ENCODE measurements at places on chromosomes 2 and 18. TPM values are rescaled to one million over a fixed set of nuclear protein-coding genes. Genes with fewer than 3 reads are reported as not detected.

DNA sequence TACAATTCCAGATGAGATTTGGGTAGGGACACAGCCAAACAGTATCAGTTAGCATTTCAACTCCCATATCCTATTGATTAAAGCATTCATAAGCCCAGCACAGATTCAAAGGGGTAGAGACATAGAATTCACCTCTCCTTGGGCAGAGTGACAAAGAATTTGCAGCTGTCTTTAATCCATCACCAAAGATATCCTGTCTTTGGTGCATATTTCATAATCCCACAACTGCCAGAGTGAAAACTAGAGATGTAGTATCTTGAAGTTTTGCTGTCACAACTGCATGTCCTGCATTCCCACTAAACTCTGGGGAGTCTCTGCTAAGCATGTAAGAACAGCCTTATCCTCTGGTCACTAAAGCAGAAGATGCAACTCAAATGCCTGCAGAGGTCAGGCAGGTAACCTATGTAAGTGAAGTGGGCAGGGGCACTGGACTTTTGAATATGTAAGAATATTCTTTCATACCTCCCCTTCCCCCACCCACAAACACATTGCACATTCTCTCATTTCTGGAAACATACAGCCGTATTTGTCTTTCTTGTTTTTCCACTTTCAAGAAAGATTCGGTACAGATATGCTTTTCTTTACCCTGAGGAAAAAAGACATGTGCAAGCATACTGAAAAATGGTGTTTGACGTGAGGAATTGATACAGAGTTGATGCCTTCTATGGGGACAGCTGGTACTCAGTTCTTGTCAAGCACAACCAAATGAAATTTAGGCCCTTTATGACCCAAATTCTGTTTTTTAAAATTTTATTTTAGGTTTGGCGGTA is 283.1 kb downstream of the SP3 start:
- H3K4me1 ChIP-seq, result no peaks in the 10 kb centered on the region
- H3K36me3 ChIP-seq, result no peaks in the 10 kb centered on the region
- no peaks in the 10 kb centered on the region for H3K27me3 ChIP-seq
- H3K4me3 ChIP-seq, result no peak overlapping the region
- no peak for DNase-seq

- no peak overlapping the region for H3K4me3 ChIP-seq
- no peak for DNase-seq
- H3K4me1 ChIP-seq, result no peaks in the 10 kb centered on the region
- H3K27me3 ChIP-seq, result no peaks in the 10 kb centered on the region
- no peak overlapping the region for H3K27ac ChIP-seq
- no peaks in the 10 kb centered on the region for H3K36me3 ChIP-seq
Observed at GRCh38 chr18:77905449-77906055, 655.9 kb downstream of the GALR1 start.

DNA sequence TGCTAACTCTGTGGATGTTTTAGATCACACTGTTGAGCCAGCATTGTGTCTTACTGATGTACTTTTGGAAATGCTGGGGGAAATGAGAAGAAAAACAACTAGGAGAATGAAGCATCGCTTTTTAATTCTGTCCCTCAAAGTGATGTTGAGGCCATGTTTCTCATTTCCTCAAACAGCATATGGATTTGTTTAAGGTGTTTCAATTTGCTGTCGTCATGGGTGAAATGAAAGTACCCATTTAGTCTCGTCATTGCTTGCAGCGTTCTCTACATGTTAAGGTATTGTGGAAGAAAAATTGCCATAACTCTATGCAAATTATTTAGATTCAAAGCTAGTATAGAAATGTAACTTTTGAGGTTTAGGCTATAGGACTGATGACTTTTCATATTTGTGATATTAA is 151.3 kb downstream of the KCTD1 start:
- H3K4me1 ChIP-seq, result no peaks in the 10 kb centered on the region
- no peaks in the 10 kb centered on the region for H3K27me3 ChIP-seq
- H3K36me3 ChIP-seq, result no peaks in the 10 kb centered on the region
- H3K27ac ChIP-seq, result no peak overlapping the region

- DNase-seq, result no peak
- H3K4me1 ChIP-seq, result no peaks in the 10 kb centered on the region
- H3K27me3 ChIP-seq, result no peaks in the 10 kb centered on the region
- no peak overlapping the region for H3K4me3 ChIP-seq
- no peaks in the 10 kb centered on the region for H3K36me3 ChIP-seq
Observed at GRCh38 chr18:60568220-60568619, 195.6 kb upstream of the MC4R start.

DNA sequence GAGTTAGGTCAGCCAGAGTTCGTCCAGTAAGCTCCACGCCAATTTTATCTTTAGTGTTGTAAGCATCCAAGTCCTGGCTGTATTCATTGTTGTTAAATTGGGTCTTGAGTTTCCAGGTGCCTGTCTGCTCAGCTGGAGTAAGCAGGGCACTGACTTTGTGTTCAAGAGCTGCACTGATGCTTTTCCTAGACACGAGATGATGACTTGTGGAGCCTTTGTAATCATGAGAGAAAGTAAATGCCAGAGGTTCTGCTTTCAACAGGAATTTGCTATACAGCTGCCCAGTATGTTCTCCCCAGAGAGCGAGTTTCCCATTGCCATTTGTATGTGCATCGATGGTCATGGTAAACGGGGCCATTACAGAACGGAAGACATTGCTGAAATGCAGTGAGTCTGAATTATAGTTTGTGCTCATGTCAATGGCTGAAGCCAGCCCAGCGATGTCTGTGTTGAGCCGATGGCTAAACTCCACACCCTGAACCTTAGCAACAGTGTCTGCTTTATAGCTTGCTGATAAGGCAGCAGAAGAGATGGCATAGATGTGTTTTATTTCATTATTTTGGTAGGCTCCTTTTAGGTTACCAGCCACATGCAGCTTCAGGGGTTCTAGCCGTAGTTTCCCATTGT is 32.9 kb downstream of the APOB start:
- peaks cover 9% of the 10 kb centered on the region for H3K36me3 ChIP-seq
- no peak overlapping the region for H3K4me3 ChIP-seq
- no peak overlapping the region for H3K27ac ChIP-seq
- no peaks in the 10 kb centered on the region for H3K4me1 ChIP-seq
- no peak for DNase-seq

Gene CABYR
- not detected for polyA plus RNA-seq

Gene ASB18
- polyA plus RNA-seq, result not detected

Measured in aorta (tissue), 5 donors.